ENCODE measurements at places on chromosomes 7 and 10.

GRCh38 chr7:157527686-157528085, 190.9 kb downstream of the DNAJB6 start:
- DNase-seq, result no peak

DNA sequence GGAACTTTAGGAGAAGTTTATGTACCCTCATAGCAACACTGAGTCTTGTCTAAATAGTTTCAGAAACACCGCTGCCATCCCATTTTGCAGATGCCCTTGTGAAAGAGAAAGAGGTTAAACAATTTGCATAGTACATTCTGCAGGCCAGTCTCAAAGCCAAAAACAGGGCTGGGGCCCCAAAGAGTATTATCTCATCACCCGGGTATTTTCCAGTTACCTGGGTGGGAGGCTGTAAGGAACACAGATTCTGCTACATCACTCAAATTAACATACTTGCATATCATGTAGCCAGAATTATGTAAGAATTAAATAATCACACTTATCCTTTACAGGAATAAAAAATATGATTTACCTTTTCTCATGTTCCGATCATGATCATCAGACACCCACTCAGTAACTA, 3.1 kb upstream of the FAM171A1 start:
- DNase-seq, result no peak

DNA sequence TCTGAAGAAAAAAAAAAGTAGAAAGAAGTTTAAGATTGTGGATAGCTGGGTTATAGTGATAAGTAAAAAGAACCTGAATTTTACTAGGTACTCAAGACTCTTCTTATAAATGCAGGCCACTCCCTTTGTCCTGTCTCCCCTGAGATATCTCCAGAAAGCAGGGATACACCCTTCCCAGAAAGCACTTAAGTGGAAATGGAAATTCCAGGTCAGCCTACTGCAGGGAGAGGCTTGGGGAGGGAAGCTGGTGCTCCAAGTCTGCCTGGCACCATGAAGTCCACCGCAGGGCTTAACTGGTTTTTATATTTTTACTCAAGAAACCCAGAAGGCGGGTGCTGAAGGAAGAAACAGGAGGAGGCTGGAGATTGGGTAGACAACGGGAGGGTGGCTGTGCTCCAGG, 162.3 kb downstream of the INHBA start:
- DNase-seq, result no peak

DNA sequence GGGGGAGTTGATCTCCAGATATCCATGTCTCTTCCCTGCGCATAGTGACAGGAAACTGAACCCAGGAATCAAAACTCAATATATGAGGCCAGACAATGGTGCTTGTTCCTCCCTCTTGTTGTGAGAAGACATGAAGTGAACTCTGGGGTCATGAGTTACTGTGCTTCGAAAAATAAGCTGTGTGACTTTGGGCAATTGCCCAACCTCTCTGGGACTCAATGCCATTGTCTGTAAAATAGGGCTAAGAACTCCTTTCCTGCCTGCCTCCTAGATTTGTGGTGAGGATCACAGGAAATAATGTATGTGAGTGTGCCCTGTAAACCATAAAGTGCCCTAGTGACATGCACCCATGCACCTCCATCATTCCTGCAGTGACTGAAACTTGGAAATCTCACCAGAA, 48.4 kb downstream of the SYPL1 start:
- DNase-seq, result no peak

DNA sequence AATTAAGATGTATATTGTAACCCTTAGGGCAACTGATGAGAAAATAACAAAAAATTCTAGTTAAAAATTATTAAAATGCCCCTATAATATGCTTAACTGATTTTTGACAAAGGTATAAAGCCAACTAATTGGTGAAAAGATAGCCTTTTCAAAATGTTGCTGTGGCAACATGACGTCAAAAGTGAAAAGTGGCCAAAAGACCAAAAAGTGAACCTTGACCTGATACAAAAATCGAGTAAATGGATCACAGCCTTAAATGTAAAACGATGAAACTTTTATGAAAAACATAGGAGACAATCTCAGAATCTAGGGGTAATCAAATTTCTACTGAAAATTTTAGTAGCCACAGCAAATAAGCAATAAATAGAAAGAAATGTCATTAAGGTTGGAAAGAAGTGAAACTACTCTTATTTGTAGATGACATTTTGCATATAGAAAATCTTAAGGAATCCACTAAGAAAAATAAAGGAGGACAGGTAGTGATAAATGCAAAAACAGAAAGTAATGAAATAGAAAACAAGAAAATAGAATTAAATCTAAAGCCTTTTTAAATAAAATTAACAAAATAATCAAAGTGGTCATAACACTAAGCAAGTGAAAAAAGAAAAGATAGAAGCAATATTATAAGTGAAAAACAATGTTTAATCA, 285.6 kb downstream of the ADK start:
- no peak for DNase-seq

- no peak for DNase-seq
Observed at GRCh38 chr7:114922652-114923402, 933 bp downstream of the MDFIC start.

GRCh38 chr7:74138945-74139843, 35.0 kb upstream of the EIF4H start:
- DNase-seq, result no peak

GRCh38 chr7:138510003-138510402, 49.9 kb downstream of the TRIM24 start:
- no peak for DNase-seq

GRCh38 chr7:24587853-24588252, 14.6 kb downstream of the PALS2 start:
- DNase-seq, result no peak

GRCh38 chr10:82910301-82910700, 1035.3 kb downstream of the NRG3 start:
- no peak for DNase-seq

DNA sequence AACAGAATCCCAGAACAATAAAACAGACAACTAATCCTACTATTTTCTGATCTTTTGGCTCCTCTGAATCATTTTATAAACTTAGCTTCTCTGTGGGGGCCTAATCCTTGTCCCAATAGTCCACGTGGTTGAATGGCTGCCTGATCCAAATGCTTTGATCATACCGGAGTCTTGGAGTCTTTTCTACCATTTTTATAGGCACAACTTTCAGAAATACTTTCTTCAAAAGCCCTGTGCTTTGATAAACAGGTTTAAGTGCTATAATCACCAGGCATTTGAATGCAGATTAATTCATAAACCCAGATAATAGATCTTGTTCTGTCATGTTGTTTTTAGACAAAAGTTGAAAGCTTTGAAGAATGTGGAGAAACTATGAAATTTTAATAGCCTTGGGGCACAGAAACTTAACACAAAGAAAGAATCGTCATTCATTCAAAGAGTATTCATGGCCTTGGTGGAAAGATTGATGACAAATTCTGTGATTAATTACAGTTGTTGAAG, 163.7 kb downstream of the AHR start:
- DNase-seq, result no peak

DNA sequence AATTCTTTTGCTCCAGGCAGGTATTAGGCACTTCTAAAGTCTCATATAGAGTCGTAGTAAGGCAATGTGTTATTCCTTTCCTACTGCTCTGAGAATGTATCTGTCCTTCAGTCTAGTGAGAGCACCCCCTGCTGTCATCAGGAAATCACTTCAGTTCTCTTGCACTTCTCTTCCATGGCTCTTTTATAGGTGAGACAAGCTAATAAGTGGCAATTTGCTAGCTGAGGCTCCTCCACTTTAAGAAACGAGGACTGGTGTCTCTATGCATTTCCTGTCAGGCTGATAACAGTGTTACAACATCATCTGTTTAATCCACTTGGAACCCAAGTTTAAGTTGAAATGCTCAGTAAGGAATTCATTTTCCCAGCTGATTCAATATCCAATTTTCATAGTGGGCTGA, 350.6 kb downstream of the TFEC start:
- peak; percentile 32 for DNase-seq

- DNase-seq, result no peak
Observed at GRCh38 chr7:100968650-100969049, 715 bp upstream of the MUC12 start.

- DNase-seq, result no peak
Observed at GRCh38 chr7:8597565-8597964, 164.2 kb downstream of the NXPH1 start.

GRCh38 chr7:116447966-116448839, 51.3 kb upstream of the CAV2 start:
- no peak for DNase-seq

DNA sequence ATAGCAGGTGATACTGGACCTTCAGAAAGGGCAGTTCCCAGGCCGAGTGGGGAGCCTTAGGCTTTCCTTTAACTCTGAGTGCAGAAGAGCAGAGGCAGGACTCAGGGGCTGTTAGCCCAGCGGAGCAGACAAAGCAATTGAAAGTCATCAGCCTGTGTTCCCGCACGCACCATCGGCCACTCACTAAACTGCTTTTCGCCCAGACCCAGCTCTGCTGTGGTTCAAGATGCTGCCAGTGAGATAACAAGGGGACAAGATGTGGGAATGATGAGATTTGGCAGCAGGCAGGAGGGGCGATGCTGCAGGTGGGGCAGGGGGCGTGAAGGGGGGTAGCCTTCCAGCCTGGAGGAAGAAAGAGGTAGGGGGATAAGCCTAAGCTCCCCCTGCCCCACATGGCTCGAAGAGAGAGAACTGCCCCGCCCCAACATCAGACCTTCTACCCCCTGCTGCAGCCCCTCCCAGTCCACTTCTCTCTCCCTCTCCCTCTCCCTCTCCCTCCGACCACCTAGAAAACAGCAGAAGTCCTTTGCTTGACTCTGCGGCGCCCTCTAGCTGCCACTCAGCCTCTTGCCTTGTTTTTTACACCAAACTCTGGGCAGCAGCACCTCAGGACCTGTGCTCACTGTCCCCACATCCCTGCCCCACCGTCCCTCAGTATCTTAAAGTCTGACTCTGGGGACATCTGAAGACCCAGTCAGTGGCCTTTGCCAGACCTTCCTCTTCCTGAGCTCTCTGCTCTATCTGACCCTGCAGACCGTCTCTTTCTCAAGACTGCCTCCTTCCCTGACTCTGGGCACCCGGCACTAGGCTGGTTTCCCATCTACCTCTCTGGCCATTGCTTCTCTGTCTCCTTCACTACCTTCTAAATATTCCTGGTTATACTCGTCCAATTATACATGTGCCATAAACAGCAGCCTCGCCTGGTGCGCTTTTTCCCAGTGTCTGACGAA, 110.5 kb downstream of the C10orf105 start:
- peak; percentile 75 for DNase-seq

All from NCI-H1694 (cell line).